ENCODE measurements at places on chromosomes 7 and 10.

DNA sequence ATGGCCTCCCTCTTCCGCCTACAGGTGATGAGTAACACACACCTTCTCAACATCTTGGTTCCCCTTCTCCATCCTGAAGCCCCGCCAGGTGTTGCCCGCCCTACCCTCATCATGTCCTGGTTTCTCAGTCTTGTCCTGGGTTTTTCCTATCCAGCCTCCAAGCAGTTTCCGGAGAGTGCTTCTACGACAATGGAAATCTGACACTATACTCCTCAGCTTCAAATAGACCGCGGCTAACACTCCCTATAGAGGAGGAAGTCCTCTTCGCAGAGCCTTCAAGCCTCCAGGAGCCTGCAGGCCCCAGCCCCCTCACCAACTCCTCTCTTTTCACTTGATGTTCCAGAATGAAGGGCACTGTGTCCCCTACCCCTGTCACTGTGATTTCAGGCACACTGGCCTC is 147.4 kb downstream of the PRPF18 start:
- no peak for DNase-seq

DNA sequence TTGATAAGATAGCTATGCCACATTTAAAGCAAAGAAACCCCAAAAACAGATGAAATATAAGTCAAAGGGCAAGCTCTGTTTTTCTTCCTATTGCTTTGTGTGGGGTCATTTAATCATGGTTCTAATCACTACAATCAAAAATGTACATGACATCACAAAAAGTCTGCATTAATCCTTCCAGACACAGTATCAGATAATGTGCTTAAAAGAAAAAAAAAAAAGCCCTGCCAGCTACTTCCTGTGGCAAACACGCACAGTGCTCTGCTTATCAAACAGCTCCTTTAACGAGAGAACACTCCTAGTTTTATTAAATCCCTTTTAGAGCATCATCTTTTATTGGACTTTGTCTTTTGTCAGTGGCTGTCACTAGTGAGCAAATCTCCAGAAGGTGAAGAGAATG is 1005.8 kb downstream of the GATA3 start:
- DNase-seq, result no peak

DNA sequence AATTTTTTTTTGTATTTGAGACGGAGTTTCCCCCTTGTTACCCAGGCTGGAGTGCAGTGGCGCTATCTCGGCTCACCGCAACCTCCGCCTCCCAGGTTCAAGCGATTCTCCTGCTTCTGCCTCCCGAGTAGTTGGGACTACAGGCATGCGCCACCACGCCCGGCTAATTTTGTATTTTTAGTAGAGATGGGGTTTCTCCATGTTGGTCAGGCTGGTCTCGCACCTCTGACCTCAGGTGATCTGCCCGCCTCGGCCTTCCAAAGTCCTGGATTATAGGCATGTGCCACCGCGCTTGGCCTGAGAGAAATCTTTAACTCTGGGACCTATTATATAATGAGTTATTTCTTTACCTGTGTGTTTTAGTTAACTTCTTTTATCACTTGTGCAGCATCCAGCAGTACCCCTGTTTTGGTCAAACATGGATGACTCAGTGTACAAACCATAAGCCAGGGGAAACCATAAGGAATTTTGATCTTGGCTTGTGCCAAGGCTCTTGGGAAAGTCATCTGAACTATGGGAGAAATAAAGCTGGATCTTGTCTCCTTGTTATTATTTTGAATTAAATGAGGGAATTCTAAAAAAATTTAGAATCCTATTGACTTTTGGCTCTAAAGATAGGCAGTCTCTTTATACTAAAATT is 23.6 kb upstream of the ZRANB1 start:
- DNase-seq, result no peak

- no peak for DNase-seq
These were observed 315.1 kb downstream of the TNS3 start for GRCh38 chr7:47266799-47267198.

- peak; percentile 84 for DNase-seq
These were observed at the start of gene PAX2 for GRCh38 chr10:100744987-100745881. Gene PAX2, plus strand, starts transcription at chr10:100745582. Its CDS starts 679 bp downstream, at chr10:100746261.

- no peak for DNase-seq
These were observed 41.3 kb downstream of the ZNF438 start for GRCh38 chr10:30990351-30990750.

DNA sequence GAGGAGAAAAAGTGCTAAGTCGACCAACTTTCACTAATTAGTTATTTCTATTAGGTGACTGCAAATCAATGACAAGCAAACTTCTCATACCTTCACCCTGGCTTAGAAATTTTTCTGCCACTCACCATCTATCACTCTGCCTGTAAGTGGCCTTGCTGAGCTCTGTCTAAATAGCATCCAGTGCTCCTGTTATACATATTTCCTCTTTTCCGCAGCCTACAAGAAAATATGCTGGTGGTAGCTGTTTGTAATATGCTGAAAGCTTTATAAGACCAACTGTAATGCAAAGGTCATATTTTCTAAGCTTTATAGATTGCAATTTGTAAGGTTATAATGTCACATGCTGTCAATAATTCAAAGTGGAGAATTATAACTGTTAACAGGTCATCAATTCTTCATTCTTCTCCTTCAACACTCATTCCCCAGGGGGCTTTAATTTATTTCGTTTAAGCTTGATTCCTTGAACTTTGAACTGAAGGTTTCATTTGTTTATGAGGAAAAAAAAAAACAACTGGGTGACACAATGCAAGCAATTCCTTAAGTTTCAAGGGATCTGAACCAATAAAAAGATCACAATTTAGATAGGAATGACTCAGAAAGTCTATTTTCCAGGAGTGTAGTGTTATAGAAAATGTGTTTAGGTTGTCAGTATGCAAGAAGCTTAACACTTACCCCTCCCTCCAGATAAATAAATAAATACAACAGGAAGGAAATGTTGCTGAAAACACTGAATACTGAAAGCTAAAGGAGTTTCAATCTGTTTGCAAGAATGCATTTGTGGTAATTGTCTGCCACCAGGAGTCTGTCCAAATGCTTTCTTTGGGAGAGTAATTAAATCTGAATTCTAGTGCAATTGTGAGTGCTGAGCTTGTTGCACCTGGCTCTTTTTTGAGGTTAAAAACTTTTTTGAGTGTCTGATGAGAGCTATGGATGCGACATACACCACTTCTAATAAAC is 183.7 kb downstream of the SORCS1 start:
- no peak for DNase-seq

DNA sequence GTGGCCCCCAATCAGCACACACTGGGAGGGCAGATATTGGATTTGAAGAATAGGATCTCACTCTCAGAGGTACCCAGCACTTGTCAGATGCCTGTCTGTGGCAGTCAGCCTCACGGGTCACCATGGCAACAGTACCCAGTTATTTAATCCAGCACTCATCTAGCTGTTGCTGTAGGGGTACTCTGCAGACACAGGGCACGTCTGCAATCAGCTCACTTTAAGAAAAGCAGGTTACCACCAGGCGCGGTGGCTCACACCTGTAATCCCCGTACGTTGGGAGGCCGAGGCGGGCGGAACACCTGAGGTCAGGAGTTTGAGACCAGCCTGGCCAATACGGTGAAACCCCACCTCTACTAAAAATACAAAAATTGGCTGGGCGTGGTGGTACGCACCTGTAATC is 11.9 kb downstream of the SFXN4 start:
- DNase-seq, result no peak

GRCh38 chr7:125246706-125247105 is 317.1 kb upstream of the POT1 start:
- DNase-seq, result no peak

DNA sequence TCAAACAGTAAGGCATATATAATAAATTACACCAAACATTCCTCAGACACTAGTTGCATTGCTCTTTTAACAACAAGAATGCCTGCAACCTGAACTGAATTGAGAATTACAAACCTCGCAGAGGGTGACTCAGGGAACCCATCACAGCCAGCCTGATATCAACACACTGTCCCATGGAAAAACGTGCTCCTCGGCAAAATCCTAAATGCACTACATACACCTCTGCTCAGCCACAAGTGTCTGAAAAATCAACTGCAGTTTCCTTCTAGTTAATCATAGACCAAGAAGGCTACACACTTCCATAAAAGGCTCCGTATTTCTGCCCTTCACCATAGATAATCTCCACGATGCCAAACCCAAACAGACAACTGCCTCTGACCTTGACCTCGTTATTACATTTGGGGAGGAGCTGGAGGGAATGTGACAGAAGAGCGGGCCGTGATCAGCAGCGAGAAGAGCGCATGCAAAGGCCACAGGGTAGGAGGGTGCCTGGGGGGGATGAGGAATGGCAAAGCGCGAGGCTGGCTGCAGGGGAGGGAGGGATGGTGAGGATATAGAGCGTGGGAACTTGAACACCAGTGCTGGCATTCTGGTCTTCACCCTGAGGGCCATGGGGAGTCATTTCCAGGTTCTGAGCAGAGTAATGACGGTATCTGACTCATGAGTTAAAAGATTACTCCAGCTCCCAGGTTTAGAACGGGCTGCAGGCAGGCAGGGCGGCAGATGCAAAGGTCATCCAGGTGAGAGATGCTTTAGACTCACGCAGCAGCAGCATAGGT is 201.9 kb upstream of the FRMD4A start:
- DNase-seq, result peak; percentile 94

DNA sequence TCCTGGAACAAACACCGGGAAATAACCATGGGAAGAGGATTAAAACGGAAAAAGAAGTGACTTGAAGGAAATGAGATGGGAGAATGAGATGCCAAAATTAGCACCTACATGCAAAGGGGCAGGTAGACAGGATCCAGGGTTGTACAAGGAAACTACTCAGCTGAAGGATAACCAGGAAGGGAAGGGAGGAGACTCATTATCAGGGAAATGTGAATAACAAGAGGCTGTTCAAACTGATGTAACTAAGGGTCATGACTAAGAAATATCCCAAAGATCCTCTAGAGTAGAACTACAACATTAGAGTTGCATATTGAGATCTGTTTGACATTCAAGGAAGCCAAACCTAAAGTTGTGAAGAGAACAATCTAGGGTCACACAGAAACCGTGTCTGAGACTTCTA is 166.2 kb upstream of the SP8 start:
- DNase-seq, result no peak

DNA sequence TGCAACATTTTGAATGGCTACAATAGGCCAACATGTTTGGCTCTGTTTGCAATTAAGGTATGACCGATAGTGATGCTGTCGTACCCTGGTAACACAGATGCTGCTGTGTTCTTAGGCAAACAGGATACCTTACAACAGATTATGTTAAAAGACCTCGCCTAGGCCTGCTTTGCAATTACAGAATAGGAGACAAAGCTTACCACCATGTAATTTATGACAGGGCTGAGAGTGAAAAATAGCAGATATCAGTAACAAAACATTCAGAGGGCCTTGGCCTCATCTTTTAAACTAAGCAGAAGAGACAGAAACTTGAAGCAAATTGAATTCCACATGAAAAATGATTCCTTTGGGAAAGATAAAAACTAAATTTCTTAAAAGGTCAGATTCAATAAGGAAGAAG is 29.4 kb upstream of the ABLIM1 start:
- no peak for DNase-seq

GRCh38 chr10:44881649-44882048 is 29.5 kb upstream of the TMEM72 start:
- DNase-seq, result no peak

- peak; percentile 62 for DNase-seq
These were observed 82.4 kb downstream of the KLF6 start for GRCh38 chr10:3702569-3702968.

GRCh38 chr7:34327681-34328080 is 330.3 kb upstream of the NPSR1 start:
- no peak for DNase-seq

DNA sequence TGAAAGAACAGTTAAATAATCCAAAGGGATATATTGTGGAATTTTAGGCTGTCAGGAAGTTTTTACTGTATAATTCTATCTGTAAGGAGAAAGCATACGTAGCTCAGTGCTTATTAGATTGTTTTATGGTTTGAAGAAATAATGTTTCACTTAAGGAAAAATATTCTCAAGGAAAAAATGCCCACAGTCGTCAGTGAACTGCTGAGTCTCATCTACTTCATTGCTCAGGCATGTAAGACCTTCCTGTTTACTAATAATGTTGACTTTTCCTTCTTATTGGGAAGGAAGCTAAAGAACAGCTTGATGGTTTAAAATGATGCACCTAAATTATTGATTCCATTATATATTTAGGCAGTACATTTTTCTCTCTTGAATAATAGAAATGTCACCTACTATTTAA is 304.2 kb downstream of the SDK1 start:
- DNase-seq, result peak; percentile 12

DNA sequence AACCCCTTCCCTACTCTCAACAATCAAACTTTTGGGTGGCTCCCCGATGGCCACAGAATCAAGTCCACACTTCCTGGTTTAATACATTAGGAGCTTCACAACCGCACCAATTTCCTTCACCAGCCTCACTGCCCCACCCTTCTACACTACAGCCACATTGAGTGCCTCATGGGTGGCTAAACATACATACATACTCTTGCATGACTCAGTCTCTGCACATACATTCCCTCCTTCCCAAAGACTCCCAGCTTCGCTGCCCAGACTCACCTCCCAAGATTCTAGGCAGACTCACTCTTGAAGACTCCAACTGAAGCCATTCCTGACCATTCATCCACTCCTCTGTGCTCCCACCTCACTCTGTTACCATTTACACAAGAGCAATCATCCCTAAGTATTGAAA is 15.9 kb downstream of the VPS41 start:
- no peak for DNase-seq

GRCh38 chr10:97590748-97591495 is 1.4 kb downstream of the C10orf62 start:
- DNase-seq, result no peak

- DNase-seq, result no peak
These were observed 71.9 kb upstream of the HABP2 start for GRCh38 chr10:113480851-113481502.

GRCh38 chr10:110870823-110871297 is 868 bp upstream of the PDCD4 start:
- no peak for DNase-seq

- DNase-seq, result peak; percentile 80
These were observed 17.2 kb downstream of the SGPL1 start for GRCh38 chr10:70832852-70833528.

DNA sequence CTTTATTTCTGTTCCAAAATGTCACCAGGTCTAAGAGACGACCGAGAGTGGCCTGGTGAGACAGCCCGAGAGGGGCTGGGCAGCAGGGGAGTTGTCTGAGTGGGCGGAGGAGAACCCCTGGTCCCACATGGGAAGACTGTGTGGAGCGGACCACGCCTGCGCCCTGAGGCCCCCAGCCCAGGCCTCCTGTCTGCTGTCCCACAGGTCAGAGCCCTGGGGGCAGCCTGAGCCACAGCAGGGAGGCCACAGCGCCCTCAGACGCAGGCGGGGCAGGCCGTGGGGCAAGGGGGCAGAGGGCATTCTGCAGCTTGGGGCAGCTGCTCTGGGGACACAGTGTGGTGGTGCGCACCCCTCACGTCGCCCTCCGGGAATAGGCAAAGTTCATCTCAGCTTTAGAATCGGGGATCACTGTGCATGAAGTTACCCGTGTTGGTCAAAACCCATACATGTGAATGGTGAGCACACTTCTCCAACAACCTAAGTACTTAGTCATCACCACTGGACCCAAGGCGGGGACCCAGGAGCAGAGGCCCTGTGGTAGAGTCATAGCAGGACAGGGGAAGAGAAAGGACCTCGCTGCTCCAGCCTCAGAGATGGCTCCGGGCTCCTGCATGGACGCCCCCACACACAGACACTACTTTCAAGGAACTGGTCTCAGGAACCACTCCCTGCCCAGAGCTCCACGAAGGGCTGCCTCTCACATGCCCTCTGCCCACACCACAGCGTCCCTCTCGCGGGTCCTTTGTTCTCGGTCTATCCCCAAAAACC is 214.7 kb downstream of the ELFN1 start:
- no peak for DNase-seq

GRCh38 chr10:114396464-114396863 is 7.8 kb downstream of the AFAP1L2 start:
- no peak for DNase-seq

All from kidney glomerular epithelial cell (primary cell).